ENCODE measurements at places on chromosomes 13 and 19.

- DNase-seq, result no peak
Observed at GRCh38 chr13:23175920-23176319, 4.9 kb upstream of the SGCG start.

DNA sequence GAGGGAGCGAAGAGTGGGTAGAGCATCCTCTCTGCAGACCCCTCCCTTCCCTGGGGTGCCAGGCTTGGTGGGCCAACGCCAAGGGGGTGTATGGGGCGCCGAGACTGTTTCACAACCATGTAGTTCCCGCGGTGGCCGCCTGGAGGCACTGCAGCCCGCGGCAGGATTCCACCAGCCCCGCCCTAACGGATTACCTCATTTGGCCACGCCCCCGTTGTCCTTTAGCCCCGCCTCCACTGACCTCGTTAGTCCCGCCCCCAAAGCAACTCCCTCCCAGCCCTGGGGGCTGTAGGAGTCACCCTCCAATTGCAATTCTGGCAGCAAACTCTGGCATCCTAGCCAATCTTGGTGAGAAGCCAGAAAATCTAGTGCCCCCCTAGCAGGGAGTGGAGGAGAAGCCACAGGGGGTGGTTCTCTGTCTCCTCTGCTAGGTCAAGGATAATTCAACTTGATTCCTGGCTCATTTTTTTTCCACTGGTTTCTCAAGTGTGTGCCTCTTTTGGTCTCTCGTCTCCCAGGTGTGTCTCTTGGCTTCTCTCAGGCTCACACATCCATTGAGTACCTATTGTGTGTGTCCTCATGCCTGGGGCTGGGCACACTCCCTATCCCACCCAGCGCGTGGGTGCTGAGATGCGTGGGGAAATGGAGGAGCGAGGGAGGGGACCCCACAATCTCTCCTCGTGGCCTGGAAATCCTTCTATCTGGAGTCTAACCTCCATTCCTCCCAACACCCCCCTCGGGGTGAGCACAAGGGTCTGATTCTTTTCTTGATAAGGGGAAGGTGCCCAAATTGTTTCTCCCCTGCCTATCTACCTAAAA lies 2.0 kb downstream of the OLFM2 start:
- peak; percentile 57 for DNase-seq

GRCh38 chr19:40594255-40594654 lies 6.9 kb upstream of the LTBP4 start:
- DNase-seq, result peak; percentile 47

DNA sequence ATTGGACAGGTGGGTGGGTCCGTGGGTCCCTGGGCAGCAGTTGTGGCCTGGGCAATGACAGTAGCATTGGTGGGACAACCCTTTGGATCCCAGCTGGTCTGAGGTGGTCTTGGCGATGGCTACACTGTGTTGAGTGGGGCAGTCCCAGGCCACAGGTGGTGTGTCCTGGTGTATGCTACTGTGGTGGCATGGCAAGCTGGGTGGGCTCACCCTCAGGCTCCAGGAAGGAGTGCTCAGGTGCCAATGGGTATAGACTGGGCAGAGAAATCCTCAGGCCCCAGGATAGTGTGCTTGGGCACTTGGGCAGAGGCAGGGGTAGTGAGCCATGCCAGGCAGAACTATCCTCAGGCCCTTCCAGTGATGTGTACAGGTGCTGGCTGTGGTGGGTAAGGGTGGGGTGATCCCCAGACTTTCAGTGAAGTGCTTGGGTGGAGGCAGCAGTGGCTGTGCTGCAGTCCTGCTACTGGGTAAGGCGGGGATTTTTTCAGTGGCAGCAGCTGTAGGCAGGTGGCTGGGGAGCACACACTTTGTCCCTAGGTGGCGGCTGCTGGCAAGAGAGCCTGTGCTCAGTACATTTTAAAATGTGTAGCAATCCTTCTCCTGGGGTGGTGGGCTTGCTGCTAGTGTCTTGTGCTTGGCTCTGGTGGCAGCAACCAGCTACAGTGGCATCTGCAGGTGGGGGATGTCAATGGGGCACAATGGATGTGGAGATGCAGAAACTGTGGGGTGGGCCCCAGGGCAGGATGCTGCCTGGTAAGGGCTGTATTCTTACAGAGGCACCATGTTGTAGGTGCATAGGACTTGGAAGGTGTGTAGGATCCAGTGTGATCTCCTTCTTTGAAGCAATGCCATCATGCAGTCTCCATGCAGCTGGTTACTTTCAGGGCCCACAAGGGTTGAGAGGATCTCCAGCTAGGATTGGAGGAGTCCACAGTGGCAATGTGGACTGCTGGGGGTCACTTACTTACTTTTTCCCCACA lies 64.9 kb downstream of the DNAJC3 start:
- DNase-seq, result no peak

GRCh38 chr13:105428811-105429210 lies 1106.7 kb downstream of the EFNB2 start:
- no peak for DNase-seq

GRCh38 chr13:78655906-78656305 lies 3.0 kb downstream of the OBI1 start:
- DNase-seq, result no peak

DNA sequence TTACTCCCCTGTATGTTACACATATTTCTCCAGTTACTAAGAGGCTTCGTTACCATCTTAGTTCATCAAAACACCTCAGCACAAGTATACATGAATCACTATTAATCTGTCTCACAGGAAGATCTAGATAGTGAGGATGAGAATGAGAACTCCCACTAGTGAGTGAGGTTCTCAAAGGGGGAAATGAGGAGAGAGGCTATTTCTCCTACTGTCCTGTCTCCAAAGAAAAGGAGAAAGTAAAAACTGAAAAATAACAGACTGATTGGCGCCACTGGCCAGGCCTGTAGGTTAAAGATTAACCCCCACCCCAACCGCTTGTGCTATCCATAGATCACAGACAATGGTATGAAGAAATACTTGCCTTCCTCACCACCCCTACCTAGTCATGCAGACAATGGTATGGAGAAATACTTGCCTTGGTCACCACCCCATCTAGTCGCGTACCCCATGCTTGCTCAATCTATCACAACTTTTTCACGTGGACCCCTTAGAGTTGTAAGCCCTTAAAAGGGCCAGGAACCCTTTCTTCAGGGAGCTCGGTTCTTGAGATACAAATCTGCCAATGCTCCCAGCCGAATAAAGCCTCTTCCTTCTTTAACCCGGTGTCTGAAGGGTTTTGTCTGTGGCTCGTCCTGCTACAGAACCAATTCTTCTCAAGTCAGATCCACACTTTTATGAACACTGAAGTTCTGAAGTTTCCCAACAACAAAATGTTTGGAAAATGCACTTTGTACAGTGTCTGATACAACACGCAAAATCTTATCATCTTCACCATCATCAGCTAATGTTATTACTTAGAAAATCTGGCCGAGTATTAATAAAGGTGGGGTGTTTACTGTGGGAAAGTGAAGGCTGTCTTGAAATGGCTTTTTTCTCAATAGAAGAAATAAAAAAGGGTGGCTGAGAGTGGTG lies 598.1 kb downstream of the UQCRFS1 start:
- no peak for DNase-seq

DNA sequence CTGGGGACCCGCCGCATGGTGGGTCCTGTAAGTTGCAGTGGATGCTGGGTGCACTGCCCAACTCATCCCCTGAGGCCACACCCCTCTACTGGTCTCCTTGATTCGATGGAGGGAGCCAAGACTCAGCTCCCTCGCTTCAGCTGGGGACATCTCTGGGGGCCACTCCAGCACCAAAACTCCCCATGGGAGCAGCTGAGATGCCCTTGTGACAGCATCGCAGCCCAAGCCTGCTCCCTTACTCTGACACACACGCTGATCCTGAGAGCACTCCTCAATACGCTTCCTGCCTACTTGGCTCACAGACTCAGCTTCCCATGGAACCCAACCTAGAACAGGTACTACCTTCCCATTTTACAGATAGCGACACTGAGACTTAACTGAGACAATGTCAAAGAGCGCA lies 56.2 kb downstream of the PEPD start:
- DNase-seq, result no peak

DNA sequence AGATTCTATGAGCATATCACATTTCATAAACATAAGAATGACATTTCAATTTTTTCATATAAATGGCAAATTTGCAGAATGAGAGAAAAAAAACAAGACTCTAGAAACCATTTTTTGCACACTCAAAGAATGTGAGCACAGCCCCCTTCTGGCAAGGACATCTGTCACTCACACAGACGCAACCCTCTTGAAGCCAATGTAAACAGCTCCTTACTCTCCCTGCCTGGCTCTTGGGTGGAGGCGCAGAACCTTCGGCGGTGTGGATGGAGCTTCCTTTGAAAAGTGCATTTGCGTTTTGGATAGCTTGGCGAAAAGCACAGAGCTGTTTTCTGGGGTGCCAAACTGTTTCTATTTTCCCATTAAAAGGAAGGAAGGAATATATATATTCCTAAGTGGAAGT lies 367.6 kb upstream of the TSHZ3 start:
- DNase-seq, result no peak

- no peak for DNase-seq
Observed at GRCh38 chr19:14059652-14060155, 2.2 kb downstream of the PALM3 start.

DNA sequence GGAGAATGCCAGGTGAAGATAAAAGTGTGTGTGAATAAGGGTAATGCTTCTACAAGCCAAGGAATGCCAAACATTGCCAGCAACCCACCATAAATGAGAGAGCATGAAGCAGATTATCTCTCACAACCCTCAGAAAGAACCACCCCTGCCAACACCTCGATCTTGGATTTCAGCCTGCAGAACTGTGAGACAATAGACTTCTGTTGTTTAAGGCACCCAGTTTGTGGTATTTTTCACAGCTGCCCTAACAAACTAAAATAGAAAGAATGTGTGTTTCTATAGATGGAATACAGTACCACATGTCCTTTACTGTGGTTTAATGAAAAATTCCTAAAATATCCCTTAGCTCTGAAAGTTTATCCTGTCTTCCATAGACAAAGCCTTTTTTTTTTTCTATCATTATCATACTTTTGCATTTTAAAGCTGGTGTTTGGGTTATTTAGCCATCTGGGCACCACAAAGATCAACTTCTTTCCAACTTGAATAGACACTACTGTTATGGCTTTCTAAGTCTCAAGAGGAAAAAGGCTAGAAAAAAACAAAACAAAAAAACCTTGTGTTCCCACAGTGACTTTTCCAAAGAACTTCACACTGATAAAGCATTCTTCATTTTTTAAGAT lies 505.6 kb downstream of the KCTD12 start:
- DNase-seq, result no peak

- no peak for DNase-seq
Observed at GRCh38 chr19:33814181-33815165, 17.8 kb downstream of the KCTD15 start.

DNA sequence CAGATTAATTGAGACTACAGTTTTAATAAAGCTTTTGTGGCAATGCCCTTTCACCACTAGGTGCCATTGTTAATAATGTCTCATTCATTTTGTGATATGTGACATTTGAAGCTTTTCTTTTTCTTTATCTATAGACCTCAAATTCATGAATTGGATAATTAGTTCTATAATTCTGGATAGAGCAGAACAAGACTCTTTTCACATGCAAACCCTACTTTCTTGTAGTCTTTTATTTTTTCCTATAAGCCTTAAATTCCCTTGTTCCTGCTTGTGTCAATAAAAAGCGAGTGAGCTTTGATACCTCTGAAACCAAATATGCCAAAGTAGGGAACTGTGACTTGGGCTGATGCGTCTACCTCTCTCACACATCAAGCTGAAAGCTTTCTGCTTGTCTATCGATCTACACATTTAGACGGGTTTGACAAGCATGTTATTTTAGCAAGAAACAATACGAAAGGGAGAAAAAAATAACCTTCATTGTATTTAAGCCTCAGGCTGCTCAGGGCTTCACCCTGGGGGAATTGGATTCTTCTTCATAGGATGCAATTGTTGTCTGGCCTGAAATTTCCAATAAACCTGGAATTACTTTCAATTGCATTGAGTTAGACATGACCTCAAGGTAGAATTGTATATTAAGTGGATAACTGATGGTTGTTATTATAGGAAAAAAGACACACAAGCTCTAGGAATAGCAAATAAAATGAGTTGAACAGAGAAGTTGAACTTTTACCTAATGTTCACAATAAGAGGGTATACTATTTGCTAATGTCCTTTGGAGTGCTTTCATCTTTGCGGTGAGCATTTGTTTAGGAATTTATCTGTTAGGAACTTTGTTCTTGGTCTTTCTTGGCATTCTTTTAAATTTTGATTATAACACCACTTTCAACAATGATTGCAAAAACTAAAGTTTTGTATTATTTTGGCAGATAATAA lies 1150.2 kb upstream of the PCDH9 start:
- no peak for DNase-seq

All from SK-N-DZ (cell line).